ENCODE measurements at places on chromosomes 1 and 21. TPM values are rescaled to one million over a fixed set of nuclear protein-coding genes. Genes with fewer than 3 reads are reported as not detected.

CD53 gene
- polyA plus RNA-seq, result not detected

HUNK gene
- 0.06 TPM for polyA plus RNA-seq

UAP1 gene
- polyA plus RNA-seq, result 68.0 TPM

C1orf185 gene
- not detected for polyA plus RNA-seq

GBP2 gene
- 0.11 TPM for polyA plus RNA-seq

PRKAA2 gene
- polyA plus RNA-seq, result 0.02 TPM

ABL2 gene
- polyA plus RNA-seq, result 4.5 TPM

SERPINC1 gene
- polyA plus RNA-seq, result 0.03 TPM

B3GALT2 gene
- polyA plus RNA-seq, result not detected

SPTA1 gene
- not detected for polyA plus RNA-seq

FLG2 gene
- polyA plus RNA-seq, result 0.04 TPM

KLHDC9 gene
- 1.8 TPM for polyA plus RNA-seq

RSPH1 gene
- 0.20 TPM for polyA plus RNA-seq

MTARC2 gene
- polyA plus RNA-seq, result 2.1 TPM

BEND5 gene
- polyA plus RNA-seq, result not detected

ARHGAP29 gene
- 40.7 TPM for polyA plus RNA-seq
